Astrocyte (in vitro differentiated cells and primary cell): ENCODE measurements at places on chromosomes 4 and X.

GRCh38 chrX:57134702-57135101 lies 2.5 kb downstream of the SPIN2A start:
- no peaks in the 10 kb centered on the region for H3K36me3 ChIP-seq
- no peak for DNase-seq
- H3K27ac ChIP-seq, result no peak overlapping the region
- no peaks in the 10 kb centered on the region for H3K27me3 ChIP-seq

DNA sequence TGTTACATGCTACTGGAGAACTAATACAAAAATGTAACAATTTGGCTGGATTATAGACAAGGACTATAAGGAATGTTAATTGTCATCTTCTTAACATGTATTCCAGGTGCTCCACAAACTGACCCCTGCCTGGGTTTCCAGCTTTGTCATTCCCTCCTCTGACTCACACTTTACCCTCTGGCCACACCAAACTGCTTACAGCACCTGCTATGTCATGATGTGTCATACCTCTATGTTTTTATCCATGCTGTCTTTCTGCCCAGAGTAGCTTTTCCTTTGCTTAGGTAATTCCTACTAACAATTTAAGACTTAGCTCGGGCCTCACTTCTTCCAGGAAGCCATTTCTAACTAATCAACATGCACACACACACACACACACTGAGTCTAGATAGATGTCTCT lies 14.0 kb upstream of the SHROOM4 start:
- H3K27ac ChIP-seq, result no peak overlapping the region
- no peak overlapping the region for H3K4me3 ChIP-seq
- H3K36me3 ChIP-seq, result no peaks in the 10 kb centered on the region

DNA sequence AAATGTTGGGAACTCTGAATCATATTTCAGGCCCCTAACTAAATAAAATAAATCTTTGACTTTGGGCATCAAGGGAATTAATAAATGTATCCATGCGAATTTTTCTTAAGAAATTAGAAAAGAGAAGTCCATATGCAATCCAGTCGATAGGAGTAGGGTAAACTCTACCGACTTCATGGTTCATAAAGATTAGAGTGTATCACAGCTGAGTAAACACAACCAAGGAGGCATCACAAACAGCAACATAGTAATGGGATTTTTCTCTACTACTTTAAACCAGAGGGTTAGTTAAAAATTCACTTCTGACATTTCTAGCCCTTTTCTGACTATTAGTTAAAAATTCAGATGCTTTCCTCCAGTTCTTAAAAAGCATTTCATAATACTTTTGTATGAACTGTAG lies 19.9 kb downstream of the SEPTIN11 start:
- H3K4me3 ChIP-seq, result no peak overlapping the region
- no peaks in the 10 kb centered on the region for H3K27me3 ChIP-seq
- peaks cover 12% of the 10 kb centered on the region for H3K4me1 ChIP-seq
- DNase-seq, result no peak
- peaks cover 3% of the 10 kb centered on the region for H3K36me3 ChIP-seq

- H3K4me3 ChIP-seq, result no peak overlapping the region
- H3K4me1 ChIP-seq, result no peaks in the 10 kb centered on the region
- no peaks in the 10 kb centered on the region for H3K27me3 ChIP-seq
- H3K27ac ChIP-seq, result no peak overlapping the region
These were observed 94.4 kb downstream of the IL15 start for GRCh38 chr4:141730805-141731204.

- peaks cover 72% of the 10 kb centered on the region for H3K27me3 ChIP-seq
- no peak within 1 kb of the TSS for H3K27ac ChIP-seq
- DNase-seq, result peak; percentile 36
- H3K36me3 ChIP-seq, result no peaks in the 10 kb centered on the region
- no peak within 1 kb of the TSS for H3K4me3 ChIP-seq
These were observed at the start of gene ARX for GRCh38 chrX:25015486-25016360. ARX (minus strand) TSS chrX:25015965; CDS start chrX:25015737, 228 bp downstream.

DNA sequence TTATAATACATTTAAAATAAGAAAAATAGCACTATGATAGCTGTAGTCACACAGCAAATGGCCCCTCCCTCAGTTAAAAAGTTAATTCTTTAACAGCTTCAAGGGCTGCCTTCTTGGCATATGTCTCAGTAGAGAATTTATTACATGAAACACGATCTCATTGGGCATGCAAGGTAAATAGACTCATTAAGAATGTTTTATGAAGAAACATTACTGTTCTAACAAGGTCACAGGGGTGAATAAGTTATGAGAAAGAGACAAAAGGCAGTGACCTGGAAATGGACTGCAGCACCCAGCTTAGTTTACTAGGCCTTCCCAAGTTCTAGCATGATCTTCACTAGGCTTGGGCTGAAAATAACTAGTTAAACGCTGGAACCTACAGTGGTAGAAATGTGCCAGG lies 277.7 kb downstream of the NR3C2 start:
- no peak overlapping the region for H3K27ac ChIP-seq
- H3K27me3 ChIP-seq, result no peaks in the 10 kb centered on the region
- H3K4me3 ChIP-seq, result no peak overlapping the region
- no peak for DNase-seq

- H3K27me3 ChIP-seq, result no peaks in the 10 kb centered on the region
- H3K4me1 ChIP-seq, result no peaks in the 10 kb centered on the region
- no peaks in the 10 kb centered on the region for H3K36me3 ChIP-seq
- H3K4me3 ChIP-seq, result no peak overlapping the region
These were observed 5.2 kb downstream of the FOXO4 start for GRCh38 chrX:71100581-71101505.

DNA sequence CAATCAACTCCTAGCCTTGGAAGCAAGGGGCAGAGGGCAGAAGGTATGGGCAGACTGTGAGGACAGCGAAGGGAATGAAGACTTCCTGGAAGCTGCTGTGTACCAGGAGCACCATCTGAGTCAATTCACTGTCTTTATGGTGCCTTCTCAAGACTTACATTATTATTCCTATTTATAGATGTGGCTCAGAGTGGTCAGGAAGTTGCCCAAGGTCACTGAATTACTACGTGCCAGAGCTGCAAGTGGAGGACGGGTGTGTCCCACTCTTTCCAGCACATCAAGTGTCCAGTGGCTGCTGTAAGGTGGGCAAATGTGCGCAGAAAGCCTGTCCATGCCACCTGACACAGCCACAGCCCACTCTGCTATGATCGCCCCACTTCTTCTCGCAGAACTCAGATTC lies 32.0 kb downstream of the SMPX start:
- no peaks in the 10 kb centered on the region for H3K27me3 ChIP-seq
- DNase-seq, result no peak
- H3K27ac ChIP-seq, result no peak overlapping the region
- no peaks in the 10 kb centered on the region for H3K36me3 ChIP-seq

DNA sequence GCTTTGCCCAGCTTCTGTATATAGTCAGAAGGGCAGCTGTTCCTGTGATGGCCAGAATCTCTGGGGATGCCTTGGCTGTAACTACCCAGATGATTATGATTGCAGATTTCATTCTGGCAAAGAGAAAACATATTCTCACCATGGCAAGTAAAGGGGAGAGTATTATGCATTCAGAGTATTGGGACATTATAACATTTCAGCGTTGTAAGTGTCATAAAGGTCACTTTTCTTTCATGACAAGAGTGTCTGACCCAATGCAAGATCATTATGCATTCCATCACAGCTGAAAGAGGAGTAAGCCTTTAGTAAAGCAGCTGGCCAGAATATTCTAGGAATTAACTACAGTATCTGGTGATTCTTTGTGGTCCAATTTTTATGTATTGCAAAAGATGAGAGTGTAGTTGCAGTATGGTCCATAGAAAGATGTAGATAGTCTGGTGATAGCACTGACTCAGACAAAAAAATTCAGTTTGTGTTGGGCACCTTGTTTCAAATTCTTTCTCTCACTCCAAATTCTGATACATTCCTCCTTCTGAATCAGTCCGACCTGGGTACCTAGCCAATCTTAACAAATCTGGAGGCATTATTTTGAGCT lies 2366.3 kb downstream of the PCDH7 start:
- H3K27me3 ChIP-seq, result no peaks in the 10 kb centered on the region
- H3K27ac ChIP-seq, result no peak overlapping the region
- peak; percentile 34 for DNase-seq
- no peaks in the 10 kb centered on the region for H3K36me3 ChIP-seq

GRCh38 chrX:45447331-45447730 lies 246.7 kb upstream of the DIPK2B start:
- H3K4me1 ChIP-seq, result peaks cover 9% of the 10 kb centered on the region
- no peak for DNase-seq
- no peaks in the 10 kb centered on the region for H3K36me3 ChIP-seq
- H3K27me3 ChIP-seq, result no peaks in the 10 kb centered on the region

GRCh38 chrX:13357925-13358324 lies 38.1 kb upstream of the ATXN3L start:
- DNase-seq, result no peak
- peaks cover 4% of the 10 kb centered on the region for H3K4me1 ChIP-seq
- H3K4me3 ChIP-seq, result no peak overlapping the region
- H3K27me3 ChIP-seq, result no peaks in the 10 kb centered on the region
- no peaks in the 10 kb centered on the region for H3K36me3 ChIP-seq

- no peaks in the 10 kb centered on the region for H3K27me3 ChIP-seq
- H3K4me3 ChIP-seq, result no peak overlapping the region
- peaks cover 8% of the 10 kb centered on the region for H3K4me1 ChIP-seq
- H3K27ac ChIP-seq, result no peak overlapping the region
These were observed 346.9 kb downstream of the BCOR start for GRCh38 chrX:39750848-39751247.

GRCh38 chrX:9790866-9791265 lies 4.6 kb downstream of the SHROOM2 start:
- H3K36me3 ChIP-seq, result no peaks in the 10 kb centered on the region
- no peak overlapping the region for H3K4me3 ChIP-seq
- no peak overlapping the region for H3K27ac ChIP-seq
- peaks cover 9% of the 10 kb centered on the region for H3K27me3 ChIP-seq

- H3K4me1 ChIP-seq, result no peaks in the 10 kb centered on the region
- H3K4me3 ChIP-seq, result no peak overlapping the region
- no peaks in the 10 kb centered on the region for H3K36me3 ChIP-seq
- no peak for DNase-seq
These were observed 38.8 kb downstream of the GAB1 start for GRCh38 chr4:143375326-143376073.

DNA sequence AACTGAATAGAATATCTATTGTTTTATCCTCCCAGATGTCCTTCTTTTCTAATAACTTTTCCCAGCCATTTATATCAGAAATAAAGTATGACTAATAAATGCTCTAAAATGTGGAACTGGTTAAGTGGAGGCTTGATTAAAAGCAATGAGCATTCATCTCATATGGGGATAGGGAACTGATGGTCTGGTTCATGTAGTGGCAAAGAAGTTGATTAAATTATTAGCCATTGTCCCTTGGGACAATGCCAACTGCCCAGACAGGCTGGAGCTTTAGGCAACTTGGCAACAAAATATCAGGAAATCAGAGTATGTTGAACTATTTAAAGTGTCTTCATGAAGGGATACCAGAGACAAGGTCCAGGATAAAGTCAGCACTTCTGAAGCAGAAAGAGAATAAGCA lies 24.2 kb downstream of the TRO start:
- no peak overlapping the region for H3K4me3 ChIP-seq
- no peaks in the 10 kb centered on the region for H3K36me3 ChIP-seq
- no peak overlapping the region for H3K27ac ChIP-seq
- H3K4me1 ChIP-seq, result no peaks in the 10 kb centered on the region
- no peaks in the 10 kb centered on the region for H3K27me3 ChIP-seq

- no peak overlapping the region for H3K27ac ChIP-seq
- H3K27me3 ChIP-seq, result no peaks in the 10 kb centered on the region
- H3K4me1 ChIP-seq, result peaks cover 9% of the 10 kb centered on the region
- DNase-seq, result peak; percentile 18
- H3K4me3 ChIP-seq, result no peak overlapping the region
- no peaks in the 10 kb centered on the region for H3K36me3 ChIP-seq
These were observed 54.7 kb downstream of the ATXN3L start for GRCh38 chrX:13265111-13265510.

GRCh38 chr4:85084371-85085094 lies 118.0 kb upstream of the WDFY3 start:
- DNase-seq, result peak; percentile 50
- H3K27me3 ChIP-seq, result no peaks in the 10 kb centered on the region
- H3K4me1 ChIP-seq, result no peaks in the 10 kb centered on the region
- no peaks in the 10 kb centered on the region for H3K36me3 ChIP-seq
- no peak overlapping the region for H3K4me3 ChIP-seq

DNA sequence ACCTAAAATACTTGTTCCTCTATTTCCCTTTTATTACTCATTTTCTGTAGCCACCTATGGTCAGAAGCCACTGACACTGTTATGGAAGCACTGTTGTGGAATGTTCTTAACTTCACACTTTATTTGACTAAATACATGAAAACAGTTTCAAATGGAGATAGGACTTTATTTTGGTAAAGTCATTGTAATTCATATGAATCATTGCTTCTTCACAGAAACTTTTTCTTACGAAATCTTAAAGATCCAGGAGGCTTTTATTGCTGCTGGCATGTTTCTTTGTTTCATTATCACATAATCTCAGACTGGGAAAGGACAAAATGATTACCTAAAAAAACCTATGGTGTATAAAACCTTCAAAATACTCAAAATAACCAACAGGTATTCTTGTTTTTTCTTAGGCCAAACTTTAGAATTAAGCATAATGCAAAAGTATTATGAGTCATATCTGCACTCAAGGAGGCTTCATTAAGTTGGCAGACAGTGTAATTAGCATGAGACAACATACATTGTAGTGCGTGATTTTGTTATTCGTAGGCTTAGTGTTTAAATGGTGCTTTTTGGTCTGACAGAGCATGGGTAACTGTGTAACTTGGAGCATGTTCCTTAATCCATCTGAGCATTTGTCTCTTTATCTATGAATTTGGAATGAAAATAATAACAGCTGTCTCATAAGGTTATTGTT lies 58.0 kb downstream of the SH3BGRL start:
- H3K4me3 ChIP-seq, result no peak overlapping the region
- H3K36me3 ChIP-seq, result no peaks in the 10 kb centered on the region
- H3K27me3 ChIP-seq, result no peaks in the 10 kb centered on the region
- peak; percentile 41 for DNase-seq

DNA sequence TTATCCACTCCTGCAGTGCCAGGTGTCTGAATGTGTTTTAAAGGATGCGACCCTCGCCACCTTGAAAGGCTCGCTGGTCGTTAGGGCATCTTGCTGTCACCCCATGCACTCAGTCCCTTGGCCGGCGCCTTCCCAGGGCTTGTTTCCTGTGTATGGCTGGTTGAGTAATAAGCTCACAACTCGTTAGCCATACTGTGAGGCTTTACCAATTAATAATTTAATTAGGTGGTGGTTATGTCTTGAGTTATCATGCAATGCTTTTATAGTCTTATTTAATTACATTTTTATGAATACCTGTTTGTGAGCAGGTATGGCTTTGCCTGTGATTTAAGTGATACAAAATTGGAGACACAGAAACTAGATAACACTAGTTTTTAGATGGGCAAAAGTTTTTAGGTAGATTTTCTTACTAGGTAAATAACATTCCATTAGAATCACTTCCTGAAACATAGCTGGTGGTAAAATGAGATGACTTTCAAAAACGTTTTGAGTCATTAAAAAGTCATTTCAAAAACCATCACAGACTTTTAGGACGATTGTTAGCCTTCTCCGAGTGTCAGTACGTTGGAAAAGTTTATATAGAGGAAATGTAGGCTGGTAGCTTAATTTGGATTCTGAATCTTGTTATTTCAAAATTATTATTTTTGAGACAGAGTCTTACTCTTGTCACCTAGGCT lies 18.2 kb downstream of the PTTG2 start:
- peaks cover 23% of the 10 kb centered on the region for H3K4me1 ChIP-seq
- H3K27ac ChIP-seq, result peak overlapping the region; percentile 71
- no peaks in the 10 kb centered on the region for H3K27me3 ChIP-seq
